AML-193 (cell line): ENCODE measurements at places on chromosomes 2 and 18.

DNA sequence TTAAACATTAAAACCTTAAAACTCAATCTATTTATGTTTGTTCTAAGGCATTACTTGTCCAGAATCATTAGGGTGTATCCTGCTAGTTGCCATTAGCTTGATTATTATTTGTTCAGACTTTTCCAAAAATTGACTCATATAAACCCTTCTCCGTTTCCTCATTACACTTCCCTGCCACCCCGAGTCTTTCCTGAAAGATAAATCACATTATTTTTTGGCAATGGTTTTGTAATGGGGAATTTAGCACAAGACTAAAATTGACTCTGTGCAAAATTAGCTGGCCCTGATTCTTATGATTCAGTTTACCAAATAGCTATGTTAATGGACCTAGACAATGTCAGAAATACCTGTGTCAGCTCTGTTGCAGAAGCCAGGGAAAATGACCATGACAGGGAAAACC, 112.2 kb upstream of the NT5C1B start:
- DNase-seq = no peak

DNA sequence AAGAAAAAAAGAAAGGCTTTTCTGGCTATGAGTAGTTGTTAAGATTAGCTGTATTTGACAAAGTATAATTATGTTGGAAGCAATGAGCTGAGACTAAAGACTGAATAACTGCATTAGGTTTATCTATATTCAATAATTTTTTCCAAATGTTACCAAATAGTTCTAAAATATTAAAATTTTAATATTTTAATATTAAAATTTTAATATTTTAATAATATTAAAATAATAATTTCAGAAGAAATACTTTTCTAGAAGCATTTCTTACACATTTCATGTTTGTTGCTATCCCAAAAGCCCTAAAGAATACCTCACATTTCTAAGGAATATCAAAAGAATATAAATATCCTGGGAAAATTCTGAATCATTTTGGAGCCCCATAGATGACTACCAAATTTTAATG, 74.7 kb downstream of the LRP2 start:
- DNase-seq = no peak

DNA sequence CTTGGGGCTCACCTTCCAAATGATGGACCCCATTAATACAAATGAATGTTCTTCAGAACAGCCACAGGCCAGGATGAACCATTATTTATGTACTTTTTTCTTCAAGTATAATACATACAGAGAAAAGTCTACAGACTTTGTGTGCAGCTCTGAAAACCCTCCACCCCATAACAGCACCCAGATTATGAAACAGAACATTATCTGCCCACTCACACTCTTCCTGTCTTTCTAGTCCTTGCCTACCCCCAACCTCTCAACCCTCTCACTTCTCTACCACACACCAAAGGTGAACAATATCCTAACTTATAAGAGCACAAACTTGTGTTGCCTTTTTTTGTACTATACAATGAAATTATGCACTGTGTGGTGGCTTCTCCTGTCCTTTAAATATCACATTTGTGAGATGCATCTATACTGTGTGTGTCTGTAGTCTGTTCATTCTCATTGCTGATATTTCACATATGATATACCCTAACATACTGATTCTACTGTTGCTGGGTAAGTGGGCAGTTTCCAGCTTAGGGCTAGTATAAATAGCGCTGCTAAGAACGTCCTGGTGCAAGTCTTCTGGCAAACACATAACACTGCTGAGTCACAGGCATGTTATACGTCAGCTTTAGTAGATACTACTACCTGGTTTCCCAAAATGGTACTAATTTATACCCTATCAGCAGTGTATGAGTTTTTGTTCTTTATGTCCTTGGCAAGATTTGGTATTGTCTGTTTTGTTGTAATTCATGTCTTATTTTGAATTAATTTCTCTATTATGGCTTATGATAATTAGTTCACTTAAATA, 1.0 kb upstream of the NPHP1 start:
- no peak for DNase-seq

DNA sequence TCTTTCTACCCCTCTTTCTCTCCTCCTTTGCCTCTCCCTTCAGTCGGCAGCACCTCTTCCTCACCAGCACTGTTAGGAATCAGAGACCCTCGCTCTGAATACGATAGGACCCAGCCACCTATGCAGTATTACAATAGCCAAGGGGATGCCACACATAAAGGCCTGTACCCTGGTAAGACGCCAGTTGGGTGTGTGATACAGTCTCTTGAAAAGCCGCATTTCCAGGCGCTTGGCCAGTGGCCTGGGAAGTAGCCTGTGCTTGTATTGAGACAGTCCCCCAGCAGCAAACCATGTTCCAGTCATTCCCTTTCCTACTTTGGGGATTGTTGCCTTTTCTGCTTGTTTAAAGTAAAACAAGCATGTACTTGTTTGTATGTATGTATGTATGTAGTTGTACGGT, 118.4 kb upstream of the DAPL1 start:
- no peak for DNase-seq

- no peak for DNase-seq
Measured at GRCh38 chr18:48985161-48985560, 34.4 kb upstream of the SMAD7 start.

GRCh38 chr18:2655954-2656236, 369 bp downstream of the SMCHD1 start:
- DNase-seq = no peak

- no peak for DNase-seq
Measured at GRCh38 chr2:20976527-20976926, 67.3 kb downstream of the APOB start.

- DNase-seq = no peak
Measured at GRCh38 chr18:74436158-74436769, 20.8 kb downstream of the DIPK1C start.

DNA sequence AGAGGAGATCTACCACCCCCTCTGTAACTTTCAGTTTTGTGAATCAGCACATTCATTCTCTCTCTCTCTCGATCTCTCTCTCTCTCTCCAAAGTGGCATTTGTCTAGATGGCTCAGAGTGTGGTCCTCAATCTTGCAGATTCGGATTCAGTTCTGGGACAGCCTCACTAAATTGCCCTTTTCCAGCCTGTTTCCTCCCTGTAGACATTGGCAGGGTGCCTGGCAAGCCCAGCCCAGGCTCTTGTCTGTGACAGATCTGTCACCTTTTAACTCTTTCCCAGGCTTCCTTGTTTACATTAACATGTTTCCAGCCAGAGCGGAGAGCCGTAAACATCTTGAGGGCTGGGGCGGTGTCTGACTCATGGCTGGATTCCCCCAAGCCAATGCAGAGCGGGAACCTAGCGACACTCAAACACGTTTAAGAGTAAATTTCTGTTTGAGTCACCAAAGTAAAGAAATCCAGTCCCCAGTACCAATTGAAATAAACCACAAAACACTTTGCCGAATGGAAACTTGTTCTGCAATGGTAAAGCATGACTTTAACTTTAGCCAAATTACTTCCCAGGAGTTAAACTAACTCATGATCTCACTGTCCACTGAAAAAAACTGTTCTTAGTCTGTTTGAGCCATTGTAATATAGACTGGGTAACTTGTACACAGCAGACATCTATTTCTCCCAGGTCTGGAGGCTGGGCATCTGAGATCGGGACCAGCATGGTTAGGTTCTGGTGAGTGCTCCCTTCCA, 6.6 kb upstream of the CYP27C1 start:
- no peak for DNase-seq

GRCh38 chr2:10668402-10669012, 21.3 kb downstream of the NOL10 start:
- peak; percentile 60 for DNase-seq

GRCh38 chr2:10433947-10434885, 13.9 kb downstream of the ODC1 start:
- DNase-seq = no peak
